Activated CD4-positive, alpha-beta T cell treated with anti-CD3 and anti-CD28 coated beads for 4 hours (primary cell): ENCODE measurements at places on chromosomes 1 and 21.

DNA sequence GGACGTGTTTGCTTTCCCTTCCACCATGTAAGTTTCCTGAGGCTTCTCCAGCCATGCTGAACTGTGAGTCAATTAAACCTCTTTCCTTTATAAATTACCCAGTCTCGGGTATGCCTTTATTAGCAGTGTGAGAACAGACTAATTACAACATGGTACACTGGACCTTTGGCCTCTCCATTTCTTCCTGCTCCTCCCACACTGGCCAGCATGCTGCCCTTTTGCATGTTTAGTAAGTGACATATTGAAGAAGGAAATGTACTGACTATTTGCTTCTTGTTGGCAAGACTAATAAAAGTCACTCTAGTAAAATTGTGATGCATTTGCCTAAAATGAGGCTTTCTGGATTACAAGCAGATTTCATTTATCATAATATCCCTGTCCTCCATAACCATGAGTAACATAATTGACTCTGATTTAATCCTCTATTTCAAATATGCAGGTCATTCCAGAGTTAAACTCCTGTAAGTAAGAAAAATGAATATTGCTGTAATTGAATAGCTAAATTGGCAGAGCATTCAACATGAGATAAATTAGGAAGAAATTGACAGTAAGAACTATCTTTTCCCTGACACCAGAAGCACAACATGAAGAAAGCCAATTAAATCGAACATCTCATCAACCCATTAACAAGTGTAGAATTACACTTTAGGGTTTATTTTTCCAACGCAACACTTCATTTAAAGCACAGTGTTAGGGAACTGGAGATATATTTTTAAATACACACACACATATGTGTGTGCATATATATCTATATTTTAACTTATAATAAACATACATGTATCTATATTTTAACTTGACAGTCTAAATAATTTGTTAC is 427.8 kb upstream of the ZP4 start:
- no peak for DNase-seq

DNA sequence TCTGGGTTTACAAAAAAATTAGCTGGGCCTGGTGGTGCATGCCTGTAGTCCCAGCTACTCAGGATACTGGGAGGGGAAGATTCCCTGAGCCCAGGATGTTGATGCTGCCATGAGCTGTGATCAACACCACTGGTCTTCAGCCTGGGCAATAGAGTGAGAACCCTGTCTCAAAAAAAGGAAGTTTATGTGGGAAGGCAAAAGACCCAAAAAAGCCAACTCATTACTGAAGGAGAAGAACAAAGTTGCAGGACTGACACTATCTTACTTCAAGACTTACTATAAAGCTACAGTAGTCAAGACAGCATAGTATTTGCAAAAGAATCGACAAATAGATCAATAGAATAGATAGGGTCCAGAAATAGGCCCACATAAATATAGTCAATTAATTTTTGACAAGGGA is 9.2 kb upstream of the PTGS2 start:
- no peak for DNase-seq

DNA sequence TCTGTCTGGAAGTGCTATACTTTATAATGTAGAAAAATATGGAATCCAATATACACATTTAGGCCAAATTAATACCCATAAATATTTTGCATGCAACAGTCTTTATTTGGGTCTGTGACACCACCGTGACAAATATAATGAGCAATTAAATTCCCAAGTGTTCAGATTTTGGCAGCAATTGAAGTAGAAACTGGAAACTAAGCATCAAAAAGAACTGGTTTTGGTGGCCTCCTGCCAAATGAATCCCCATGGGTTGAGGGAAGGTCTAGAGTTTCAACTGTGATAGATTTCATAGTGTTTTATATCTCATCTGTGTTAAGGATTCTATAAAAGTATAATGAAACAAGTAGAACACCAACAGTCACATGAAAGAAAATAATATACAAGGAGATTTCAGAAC is 88.4 kb downstream of the DPYD start:
- DNase-seq = no peak

DNA sequence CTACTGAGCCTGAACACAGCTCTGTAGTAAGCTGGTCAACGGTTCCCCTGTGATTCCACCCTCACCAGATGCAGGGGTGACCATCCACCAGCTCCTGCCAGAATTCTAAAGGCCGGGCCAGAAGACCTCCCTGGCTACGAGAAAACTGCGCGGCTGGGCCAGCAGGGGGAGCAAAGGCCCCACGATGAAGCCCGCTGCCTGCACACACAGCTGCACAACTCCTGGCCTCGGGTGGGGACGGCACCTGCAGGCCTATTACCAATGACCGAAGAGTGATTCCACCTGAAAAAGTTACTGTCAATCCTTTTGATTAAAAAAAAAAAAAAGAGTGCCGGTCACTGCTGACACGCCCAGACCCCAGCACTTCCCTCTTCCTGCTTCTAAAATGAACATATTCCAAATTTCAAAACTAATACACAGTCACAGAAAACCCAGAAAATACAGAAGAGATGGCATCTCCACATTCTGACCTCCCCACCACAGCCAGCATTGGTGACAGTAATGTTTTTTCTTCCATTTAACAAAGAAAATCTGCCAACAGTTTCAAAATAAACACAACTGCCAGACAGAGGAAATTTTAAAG is 49.8 kb upstream of the RIPK4 start:
- peak; percentile 55 for DNase-seq
